ENCODE measurements at places on chromosomes 16 and 17.

DNA sequence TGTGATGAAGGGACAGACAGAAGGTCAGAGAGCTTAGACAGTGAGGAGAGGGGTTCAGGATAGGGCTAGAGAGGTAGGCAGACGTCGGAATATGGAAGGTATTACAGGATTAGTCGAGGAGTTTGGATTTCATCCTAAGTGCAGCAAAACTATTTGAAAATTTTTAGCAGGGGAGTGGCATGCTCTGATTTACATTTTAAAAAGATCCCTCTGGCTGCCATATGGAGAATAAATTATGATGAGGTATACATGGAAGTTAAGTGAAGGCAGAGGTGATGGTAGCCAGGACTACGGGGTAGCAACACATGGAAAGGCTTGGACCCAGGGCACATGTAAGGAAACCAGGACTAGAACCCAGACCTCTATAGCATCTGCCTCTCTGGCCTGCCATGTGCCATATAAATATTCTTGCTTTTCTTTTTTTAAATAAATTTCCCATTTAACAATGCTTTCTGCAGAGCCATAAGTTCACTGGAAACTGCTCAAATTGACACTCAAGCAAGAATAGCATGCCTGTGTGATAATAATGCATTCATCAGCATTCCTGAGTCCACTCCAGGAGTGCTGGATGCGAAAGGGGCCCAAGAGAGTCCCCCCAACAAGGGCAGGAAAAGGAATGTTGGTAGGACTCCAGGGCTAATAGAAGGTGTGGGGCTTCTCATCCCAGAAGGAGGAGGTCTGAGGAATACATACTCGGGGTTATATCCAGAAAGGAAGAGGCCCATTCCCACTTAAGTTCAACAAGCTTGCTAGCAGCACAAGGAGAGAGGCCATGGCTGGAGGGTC, 78.2 kb downstream of the HLF start:
- no peak overlapping the region for H3K27ac ChIP-seq
- no peaks in the 10 kb centered on the region for H3K4me1 ChIP-seq

GRCh38 chr17:34374457-34374856, 11.4 kb upstream of the CCL1 start:
- H3K4me1 ChIP-seq = no peaks in the 10 kb centered on the region
- no peak overlapping the region for H3K4me3 ChIP-seq
- H3K36me3 ChIP-seq = no peaks in the 10 kb centered on the region
- H3K27me3 ChIP-seq = peaks cover 2% of the 10 kb centered on the region

- H3K27ac ChIP-seq = no peak overlapping the region
- DNase-seq = no peak
- no peak overlapping the region for H3K4me3 ChIP-seq
- peaks cover 20% of the 10 kb centered on the region for H3K4me1 ChIP-seq
- no peaks in the 10 kb centered on the region for H3K27me3 ChIP-seq
Observed at GRCh38 chr16:79653373-79653891, 52.9 kb upstream of the MAF start.

GRCh38 chr17:21464611-21465021, 88.5 kb downstream of the KCNJ12 start:
- no peaks in the 10 kb centered on the region for H3K27me3 ChIP-seq
- no peak overlapping the region for H3K27ac ChIP-seq
- peaks cover 5% of the 10 kb centered on the region for H3K4me1 ChIP-seq
- no peak overlapping the region for H3K4me3 ChIP-seq
- H3K36me3 ChIP-seq = no peaks in the 10 kb centered on the region

GRCh38 chr16:3045758-3046640, at the start of gene MMP25:
Gene MMP25, plus strand, starts transcription at chr16:3046561. Its CDS starts 357 bp downstream, at chr16:3046918.
- no peak within 1 kb of the TSS for H3K27ac ChIP-seq
- peak within 1 kb of the TSS; percentile 34 for H3K4me3 ChIP-seq
- H3K36me3 ChIP-seq = no peaks in the 10 kb centered on the region
- H3K27me3 ChIP-seq = no peaks in the 10 kb centered on the region
- DNase-seq = no peak
- peaks cover 18% of the 10 kb centered on the region for H3K4me1 ChIP-seq

GRCh38 chr17:5583426-5584382, 605 bp downstream of the NLRP1 start:
- DNase-seq = no peak
- H3K27ac ChIP-seq = peak overlapping the region; percentile 82
- no peaks in the 10 kb centered on the region for H3K4me1 ChIP-seq

DNA sequence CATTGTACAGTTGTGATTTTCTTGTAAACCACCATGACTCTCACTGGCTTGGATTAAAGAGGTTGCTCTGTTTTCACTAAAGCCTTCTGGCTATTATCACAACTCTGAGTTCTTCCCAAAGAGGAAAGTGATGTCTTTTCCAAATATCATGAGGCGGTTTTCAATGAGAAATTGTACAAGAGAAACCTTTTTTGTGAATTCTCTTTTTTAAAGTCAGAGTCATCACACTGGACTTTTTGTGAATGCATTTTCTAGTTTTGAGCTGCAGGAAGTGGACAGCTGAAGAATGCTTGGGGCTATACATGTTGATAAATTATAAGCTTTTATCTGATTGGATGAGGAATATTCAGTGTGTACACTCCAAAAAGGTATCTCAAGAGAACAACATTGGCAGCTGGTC, 100.2 kb downstream of the PHKB start:
- H3K36me3 ChIP-seq = no peaks in the 10 kb centered on the region
- no peak overlapping the region for H3K4me3 ChIP-seq
- DNase-seq = no peak
- H3K27ac ChIP-seq = no peak overlapping the region
- H3K4me1 ChIP-seq = no peaks in the 10 kb centered on the region

DNA sequence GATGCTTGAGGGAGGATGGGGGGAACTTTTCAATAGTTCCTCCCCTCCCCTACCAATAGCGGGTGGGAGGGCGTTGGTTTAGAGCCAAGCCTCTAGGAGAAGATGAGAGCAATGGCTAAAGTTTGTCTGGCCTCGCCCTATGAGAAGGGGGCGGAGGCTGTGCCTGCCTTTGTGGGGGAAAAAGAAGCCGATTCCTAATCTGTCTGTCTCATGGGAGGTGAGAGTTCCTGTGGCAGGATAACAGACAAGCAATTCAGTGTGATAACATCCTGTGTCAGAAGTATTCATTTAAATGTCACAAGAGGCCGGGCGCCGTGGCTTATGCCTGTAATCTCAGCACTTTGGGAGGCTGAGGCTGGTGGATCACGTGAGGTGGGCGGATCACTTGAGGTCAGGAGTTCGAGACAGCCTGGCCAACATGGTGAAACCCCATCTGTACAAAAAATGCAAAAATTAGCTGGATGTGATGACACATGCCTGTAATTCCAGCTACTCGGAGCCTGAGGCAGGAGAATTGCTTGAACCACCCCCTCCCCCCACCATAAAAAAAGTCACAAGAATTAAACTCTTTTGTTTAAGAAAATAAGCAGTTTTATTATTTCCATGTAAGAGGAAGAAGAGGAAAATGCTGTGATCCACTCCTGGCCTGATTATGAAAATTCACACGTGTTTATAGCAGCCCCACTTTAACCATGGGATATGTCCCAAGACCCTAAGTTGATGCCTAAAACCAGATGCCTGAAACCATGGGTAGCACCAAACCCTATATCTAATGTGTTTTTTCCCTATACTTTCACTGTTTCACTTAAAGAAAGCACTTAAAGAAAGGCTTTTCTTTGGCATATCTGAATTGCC, 1.7 kb downstream of the SLFN5 start:
- peak; percentile 76 for DNase-seq
- H3K27me3 ChIP-seq = no peaks in the 10 kb centered on the region
- no peaks in the 10 kb centered on the region for H3K36me3 ChIP-seq
- H3K4me1 ChIP-seq = peaks cover 27% of the 10 kb centered on the region
- peak overlapping the region; percentile 92 for H3K27ac ChIP-seq

DNA sequence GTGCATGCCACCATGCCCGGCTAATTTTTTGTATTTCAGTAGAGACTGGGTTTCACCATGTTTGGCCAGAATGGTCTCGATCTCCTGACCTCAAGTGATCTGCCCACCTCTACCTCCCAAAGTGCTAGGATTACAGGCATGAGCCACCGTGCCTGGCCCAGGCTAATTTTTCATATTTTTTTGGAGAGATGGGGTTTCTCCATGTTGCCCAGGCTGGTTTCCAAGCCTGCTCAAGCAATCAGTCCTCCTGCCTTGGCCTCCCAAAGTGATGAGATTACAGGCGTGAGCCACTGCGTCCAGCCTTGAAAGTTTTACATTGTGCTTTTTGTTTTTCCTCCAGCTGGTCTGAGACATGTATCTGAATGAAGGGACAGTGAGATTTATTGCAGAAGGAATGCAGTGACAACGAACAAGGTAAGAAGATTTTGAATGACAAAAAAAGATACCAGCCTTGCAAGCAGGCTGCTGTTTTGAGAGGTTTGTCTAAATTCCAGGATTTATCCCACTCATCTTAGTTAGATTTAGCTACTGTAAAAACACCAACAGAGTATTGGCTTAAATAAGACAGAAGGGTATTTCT, 3.4 kb upstream of the ENGASE start:
- no peak overlapping the region for H3K4me3 ChIP-seq
- no peaks in the 10 kb centered on the region for H3K27me3 ChIP-seq
- H3K27ac ChIP-seq = no peak overlapping the region
- no peaks in the 10 kb centered on the region for H3K36me3 ChIP-seq

DNA sequence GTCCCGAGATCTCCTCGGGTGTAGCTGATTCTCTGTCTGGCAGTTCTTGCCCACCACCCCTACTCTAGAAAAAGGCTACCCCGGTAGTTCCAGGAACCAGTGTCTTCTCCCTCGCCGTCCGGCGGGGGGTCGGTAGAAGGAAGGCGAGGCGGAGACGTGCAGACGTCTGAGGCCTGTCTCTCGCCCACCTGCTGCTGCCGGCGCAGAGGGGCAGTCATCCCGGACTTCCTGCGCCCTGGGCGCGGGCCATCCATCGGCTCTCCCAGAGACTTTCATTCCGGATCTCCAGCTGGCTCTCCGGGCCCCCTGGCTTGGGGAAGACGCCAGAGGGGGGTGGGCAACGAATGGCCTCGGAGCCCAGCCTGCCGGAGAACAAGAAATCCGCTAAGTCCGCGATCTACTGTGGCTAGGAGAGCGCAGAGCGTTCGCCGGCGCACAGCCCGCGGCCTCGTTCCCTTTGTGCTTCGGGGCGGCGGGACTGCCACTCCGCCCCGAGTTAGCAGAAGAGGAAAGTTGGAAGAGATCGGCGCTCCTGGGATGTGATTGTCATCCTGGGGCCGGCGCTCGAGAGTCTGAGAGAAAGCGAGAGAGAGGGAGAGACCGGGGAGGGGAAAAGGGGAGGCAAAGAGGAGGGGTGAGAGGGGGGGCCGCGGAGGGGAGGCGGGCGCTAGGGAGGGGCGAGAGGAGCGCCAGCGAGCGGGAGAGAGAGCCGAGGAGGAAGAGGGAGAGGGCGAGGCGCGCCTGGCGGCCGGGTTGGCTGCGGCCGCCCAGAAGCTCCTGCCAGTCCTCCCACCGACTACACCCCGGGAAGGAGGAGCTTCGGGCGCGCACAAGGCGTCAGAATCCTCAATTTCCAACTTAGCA, at the start of gene IRX5:
IRX5 (plus strand) TSS at position 861 of the 864 bp plus-strand sequence. CDS start 334 bp downstream, outside the sequence.
- H3K27ac ChIP-seq = no peak within 1 kb of the TSS
- peaks cover 27% of the 10 kb centered on the region for H3K4me1 ChIP-seq
- H3K36me3 ChIP-seq = no peaks in the 10 kb centered on the region
- DNase-seq = peak; percentile 64

GRCh38 chr16:52308051-52308450, 238.9 kb downstream of the TOX3 start:
- no peak overlapping the region for H3K4me3 ChIP-seq
- DNase-seq = no peak
- H3K4me1 ChIP-seq = no peaks in the 10 kb centered on the region
- no peaks in the 10 kb centered on the region for H3K36me3 ChIP-seq
- H3K27me3 ChIP-seq = no peaks in the 10 kb centered on the region

DNA sequence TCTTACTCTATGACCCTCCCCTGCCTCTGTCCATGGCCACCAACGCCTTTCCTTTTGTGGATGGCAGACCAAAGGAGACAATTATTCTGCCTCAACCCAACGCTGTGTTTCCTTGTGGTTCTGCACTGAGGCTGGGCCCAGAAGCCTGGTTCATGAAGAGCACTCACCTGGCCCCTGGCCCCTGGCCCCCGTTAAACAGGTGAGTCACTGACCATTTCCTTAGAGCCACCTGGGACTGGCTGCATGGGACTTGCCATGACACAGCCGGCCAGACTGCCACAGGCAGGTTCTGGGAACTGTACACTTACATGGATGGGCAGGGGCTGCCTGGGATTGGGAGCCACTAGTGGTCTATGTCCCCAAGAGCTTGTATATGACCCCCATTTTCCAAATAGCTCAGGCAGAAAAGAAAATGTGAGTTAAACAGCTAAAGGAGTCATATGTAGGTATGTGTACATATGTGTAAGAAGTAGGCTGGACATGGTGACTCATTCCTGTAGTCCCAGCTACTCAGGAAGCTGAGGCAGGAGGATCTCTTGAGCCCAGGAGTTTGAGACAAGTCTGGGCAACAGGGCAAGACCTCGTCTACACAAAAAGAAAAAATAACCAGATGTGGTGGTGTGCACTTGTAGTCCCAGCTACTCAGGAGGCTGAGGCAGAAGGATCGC, 181.9 kb upstream of the CACNG5 start:
- no peaks in the 10 kb centered on the region for H3K27me3 ChIP-seq
- no peak for DNase-seq
- no peaks in the 10 kb centered on the region for H3K36me3 ChIP-seq
- H3K27ac ChIP-seq = peak overlapping the region; percentile 24

DNA sequence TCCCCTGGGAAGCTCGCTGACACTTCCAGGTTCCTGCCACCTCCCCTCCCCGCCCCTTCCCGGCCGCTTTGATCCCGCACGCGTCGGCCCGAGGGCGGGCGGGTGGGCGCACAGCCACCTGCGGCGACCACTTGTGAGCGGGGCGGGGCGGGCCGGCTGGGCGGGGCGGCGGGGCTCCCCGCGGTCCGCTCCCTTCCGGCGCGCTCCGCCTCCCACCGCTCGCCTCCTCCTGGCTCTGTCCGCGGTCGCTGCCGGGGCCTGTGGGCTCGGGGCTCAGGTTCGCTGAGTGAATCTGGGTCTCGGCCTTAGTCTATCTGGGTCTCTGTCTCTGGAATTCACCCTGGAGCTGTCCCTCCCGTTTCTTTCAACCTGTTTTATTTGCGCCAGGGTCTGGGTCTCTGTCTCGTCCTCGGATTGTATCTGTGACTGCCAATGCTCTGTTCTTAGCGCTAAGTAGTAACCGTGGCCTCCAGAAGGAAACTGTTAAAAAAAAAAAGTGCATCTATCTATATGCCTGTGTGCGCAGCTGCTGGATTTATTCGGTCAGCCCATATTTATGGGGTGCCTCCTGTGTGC, 2.7 kb upstream of the HES7 start:
- H3K27ac ChIP-seq = peak overlapping the region; percentile 75
- no peak for DNase-seq
- H3K4me1 ChIP-seq = peaks cover 50% of the 10 kb centered on the region
- H3K27me3 ChIP-seq = no peaks in the 10 kb centered on the region

DNA sequence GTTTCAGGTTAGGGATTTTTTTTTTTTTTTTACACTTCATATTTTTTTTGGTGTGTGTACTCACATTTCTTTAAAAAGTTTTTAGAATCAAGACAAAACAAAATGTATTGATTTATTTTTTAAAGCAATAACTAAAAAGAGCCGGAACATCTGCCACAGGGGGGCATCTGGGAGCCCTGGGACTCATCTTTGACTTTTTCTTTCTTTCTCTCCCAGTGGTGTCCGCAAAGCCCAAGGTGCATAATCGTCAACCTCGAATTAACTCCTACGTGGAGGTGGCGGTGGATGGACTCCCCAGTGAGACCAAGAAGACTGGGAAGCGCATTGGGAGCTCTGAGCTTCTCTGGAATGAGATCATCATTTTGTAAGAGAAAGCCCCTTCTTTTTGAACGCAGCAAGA, 36.3 kb downstream of the WWP2 start:
- peaks cover 24% of the 10 kb centered on the region for H3K36me3 ChIP-seq
- no peak overlapping the region for H3K4me3 ChIP-seq
- no peaks in the 10 kb centered on the region for H3K4me1 ChIP-seq
- H3K27ac ChIP-seq = no peak overlapping the region

GRCh38 chr16:21194771-21195301, 16.5 kb downstream of the ZP2 start:
- H3K27me3 ChIP-seq = peaks cover 18% of the 10 kb centered on the region
- no peaks in the 10 kb centered on the region for H3K4me1 ChIP-seq
- H3K36me3 ChIP-seq = no peaks in the 10 kb centered on the region
- H3K27ac ChIP-seq = no peak overlapping the region
- H3K4me3 ChIP-seq = no peak overlapping the region

Measured in tibial nerve (tissue), 4 donors.